ENCODE measurements at places on chromosomes 7 and 10. TPM values are rescaled to one million over a fixed set of nuclear protein-coding genes. Genes with fewer than 3 reads are reported as not detected.

- peaks cover 3% of the 10 kb centered on the region for H3K27me3 ChIP-seq
- H3K4me1 ChIP-seq, result peaks cover 11% of the 10 kb centered on the region
- no peak overlapping the region for H3K27ac ChIP-seq
- DNase-seq, result no peak
- no peak overlapping the region for H3K4me3 ChIP-seq
Observed at GRCh38 chr7:42886893-42887505, 24.9 kb downstream of the C7orf25 start.

- no peaks in the 10 kb centered on the region for H3K36me3 ChIP-seq
- DNase-seq, result no peak
- H3K4me1 ChIP-seq, result no peaks in the 10 kb centered on the region
- no peak overlapping the region for H3K27ac ChIP-seq
- H3K27me3 ChIP-seq, result no peaks in the 10 kb centered on the region
- H3K4me3 ChIP-seq, result no peak overlapping the region
Observed at GRCh38 chr10:33862536-33863105, 528.2 kb upstream of the NRP1 start.

Gene DNMBP
- total RNA-seq, result 2.4 TPM

Gene ATP5MK
- total RNA-seq, result 152 TPM

Gene AP5Z1
- 130 TPM for total RNA-seq

- no peak for DNase-seq
- H3K27me3 ChIP-seq, result no peaks in the 10 kb centered on the region
- peak overlapping the region; percentile 98 for H3K27ac ChIP-seq
- no peaks in the 10 kb centered on the region for H3K36me3 ChIP-seq
- peak overlapping the region; percentile 85 for H3K4me3 ChIP-seq
Observed at GRCh38 chr7:44607141-44608068, 978 bp downstream of the OGDH start.

DNA sequence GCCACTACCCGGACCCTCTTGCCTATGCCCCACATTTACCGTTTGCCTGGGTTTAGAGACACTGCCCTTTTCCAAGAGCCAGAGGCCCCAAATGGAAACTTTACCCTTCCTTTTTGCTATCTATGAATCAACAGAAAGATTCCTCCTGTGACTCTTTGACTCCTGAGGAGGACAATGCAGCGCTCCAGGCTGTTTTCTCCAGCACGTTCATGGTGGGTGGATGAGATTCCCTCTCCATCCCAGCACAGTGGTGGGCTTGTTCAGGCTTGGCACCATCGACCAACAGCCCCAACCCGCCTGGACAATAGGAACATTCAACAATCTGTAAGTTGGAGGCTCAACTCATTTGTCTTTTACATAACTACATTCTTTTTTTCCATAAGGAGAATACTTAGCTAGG, 55.9 kb downstream of the DLD start:
- no peaks in the 10 kb centered on the region for H3K36me3 ChIP-seq
- no peak for DNase-seq
- H3K27me3 ChIP-seq, result no peaks in the 10 kb centered on the region
- H3K27ac ChIP-seq, result no peak overlapping the region
- no peak overlapping the region for H3K4me3 ChIP-seq

Gene OGDHL
- total RNA-seq, result not detected

Gene EPHB6
- 58.0 TPM for total RNA-seq
